ENCODE measurements at places on chromosomes 2 and 18. TPM values are rescaled to one million over a fixed set of nuclear protein-coding genes. Genes with fewer than 3 reads are reported as not detected.

Gene SLC40A1
- total RNA-seq: 117 TPM

Gene FOXD4L1
- total RNA-seq: 0.33 TPM

Gene PRSS56
- total RNA-seq: not detected

Gene ZNF396
- 5.3 TPM for total RNA-seq

DNA sequence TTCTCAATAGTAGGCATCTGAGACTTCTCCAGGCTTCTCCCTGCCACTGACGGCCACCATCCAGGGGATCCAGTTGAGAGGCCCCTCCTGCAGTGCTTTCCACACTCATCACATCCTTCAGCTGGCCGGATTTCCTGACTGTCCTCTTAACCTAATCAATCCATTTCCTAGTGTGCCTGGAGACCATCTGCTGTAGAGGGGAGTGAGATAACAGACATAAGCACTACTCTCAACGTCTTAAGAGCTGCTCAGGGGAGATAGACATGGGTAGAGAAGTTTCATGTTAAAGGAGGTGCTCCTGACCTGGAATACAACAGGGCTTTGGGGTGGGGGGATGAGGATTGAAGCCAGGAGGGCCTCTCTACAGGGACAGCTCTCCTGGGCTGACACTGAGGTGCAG, 14.2 kb downstream of the SPR start:
- no peak overlapping the region for H3K4me3 ChIP-seq
- no peak for DNase-seq
- H3K36me3 ChIP-seq: no peaks in the 10 kb centered on the region
- no peak overlapping the region for H3K27ac ChIP-seq
- no peaks in the 10 kb centered on the region for H3K4me1 ChIP-seq

GRCh38 chr18:10416065-10416464, 38.4 kb upstream of the APCDD1 start:
- no peak overlapping the region for H3K27ac ChIP-seq
- H3K27me3 ChIP-seq: no peaks in the 10 kb centered on the region
- no peak for DNase-seq
- no peaks in the 10 kb centered on the region for H3K36me3 ChIP-seq
- H3K4me3 ChIP-seq: no peak overlapping the region

GRCh38 chr2:95206096-95206495, 1.2 kb upstream of the ZNF892 start:
- H3K27ac ChIP-seq: no peak overlapping the region
- no peaks in the 10 kb centered on the region for H3K27me3 ChIP-seq
- no peaks in the 10 kb centered on the region for H3K4me1 ChIP-seq
- no peak for DNase-seq
- H3K36me3 ChIP-seq: no peaks in the 10 kb centered on the region

DNA sequence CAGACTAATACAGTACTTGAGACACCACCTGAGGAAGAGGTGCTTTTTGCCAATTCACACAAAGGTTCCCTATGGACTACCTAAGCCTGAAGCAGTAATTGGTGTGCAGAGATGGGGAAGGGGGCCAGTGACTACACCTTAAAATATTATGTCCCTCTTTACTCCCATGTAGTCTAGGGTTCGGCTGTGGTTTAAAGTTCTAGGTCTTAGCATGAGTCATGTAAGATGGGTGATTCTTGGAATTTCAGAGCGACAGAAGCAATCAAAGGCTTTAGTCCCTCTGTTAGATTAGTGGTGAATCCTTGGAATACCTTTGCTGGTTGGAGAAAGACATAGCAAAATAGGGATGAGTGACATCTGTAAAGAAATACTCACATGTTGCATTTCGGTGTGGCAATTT, 14.3 kb upstream of the CCDC85A start:
- H3K4me3 ChIP-seq: no peak overlapping the region
- H3K27ac ChIP-seq: peak overlapping the region; percentile 84
- no peaks in the 10 kb centered on the region for H3K36me3 ChIP-seq
- DNase-seq: no peak
- peaks cover 48% of the 10 kb centered on the region for H3K4me1 ChIP-seq
- no peaks in the 10 kb centered on the region for H3K27me3 ChIP-seq

- H3K4me1 ChIP-seq: peaks cover 40% of the 10 kb centered on the region
- DNase-seq: no peak
- H3K4me3 ChIP-seq: no peak overlapping the region
- peak overlapping the region; percentile 90 for H3K27ac ChIP-seq
- no peaks in the 10 kb centered on the region for H3K27me3 ChIP-seq
- H3K36me3 ChIP-seq: no peaks in the 10 kb centered on the region
Observed at GRCh38 chr2:43313642-43314017, 87.2 kb upstream of the ZFP36L2 start.

DNA sequence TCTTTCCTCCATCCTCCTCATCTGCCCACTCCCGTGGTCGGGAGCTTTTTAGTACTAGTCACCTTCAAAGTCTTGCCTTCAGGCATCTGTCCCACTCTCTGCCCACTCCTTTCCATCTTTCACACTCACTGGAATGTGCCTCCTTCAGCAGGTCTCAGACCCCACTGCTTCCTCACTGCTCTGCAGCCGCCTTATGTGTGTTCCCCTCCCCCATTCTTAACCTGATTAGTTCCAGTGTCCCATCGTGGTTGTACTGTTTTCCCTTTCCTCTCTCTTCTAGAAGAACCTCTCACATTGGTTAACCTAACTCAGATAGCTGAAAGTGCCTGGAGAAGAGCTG, 3.0 kb downstream of the ARMC9 start:
- no peak for DNase-seq
- no peaks in the 10 kb centered on the region for H3K27me3 ChIP-seq
- no peak overlapping the region for H3K4me3 ChIP-seq
- no peaks in the 10 kb centered on the region for H3K4me1 ChIP-seq
- H3K27ac ChIP-seq: no peak overlapping the region

- H3K27ac ChIP-seq: no peak overlapping the region
- no peaks in the 10 kb centered on the region for H3K4me1 ChIP-seq
Observed at GRCh38 chr2:154670083-154670482, 28.4 kb upstream of the KCNJ3 start.

GRCh38 chr18:74501386-74501785, 5.2 kb downstream of the CNDP2 start:
- H3K27me3 ChIP-seq: no peaks in the 10 kb centered on the region
- H3K4me3 ChIP-seq: no peak overlapping the region
- peaks cover 41% of the 10 kb centered on the region for H3K36me3 ChIP-seq
- peaks cover 34% of the 10 kb centered on the region for H3K4me1 ChIP-seq
- DNase-seq: no peak
- no peak overlapping the region for H3K27ac ChIP-seq

GRCh38 chr2:211373203-211373602, 816.8 kb downstream of the CPS1 start:
- H3K4me3 ChIP-seq: no peak overlapping the region
- H3K4me1 ChIP-seq: no peaks in the 10 kb centered on the region
- no peak for DNase-seq
- H3K27ac ChIP-seq: no peak overlapping the region
- no peaks in the 10 kb centered on the region for H3K36me3 ChIP-seq
- H3K27me3 ChIP-seq: no peaks in the 10 kb centered on the region

DNA sequence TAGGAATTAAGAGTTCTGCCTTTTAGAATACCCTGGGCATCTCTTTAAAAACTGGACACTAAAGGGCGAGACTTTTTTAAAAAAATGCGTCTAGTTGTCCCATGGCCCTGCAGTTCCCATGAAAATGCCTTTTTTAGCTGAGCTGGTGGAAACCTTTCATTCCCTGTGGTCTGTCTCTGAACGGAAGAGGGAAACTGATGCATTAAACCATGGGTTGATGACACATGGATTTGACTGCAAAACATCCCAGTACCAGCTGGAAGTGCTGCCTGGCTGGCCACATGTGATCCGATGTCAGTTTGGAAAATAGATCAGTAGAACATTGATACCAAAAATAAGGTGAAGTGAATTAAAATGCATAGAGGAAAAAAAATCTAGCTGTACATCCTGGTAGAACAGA, 129.2 kb downstream of the MYO1B start:
- no peak overlapping the region for H3K4me3 ChIP-seq
- H3K27ac ChIP-seq: no peak overlapping the region
- no peaks in the 10 kb centered on the region for H3K36me3 ChIP-seq
- no peaks in the 10 kb centered on the region for H3K27me3 ChIP-seq

- no peak overlapping the region for H3K27ac ChIP-seq
- no peaks in the 10 kb centered on the region for H3K36me3 ChIP-seq
- H3K4me3 ChIP-seq: peak overlapping the region; percentile 1
- H3K4me1 ChIP-seq: peaks cover 18% of the 10 kb centered on the region
Observed at GRCh38 chr2:192195548-192196418, 1.1 kb upstream of the TMEFF2 start.

GRCh38 chr18:7492385-7492784, 74.7 kb upstream of the PTPRM start:
- no peak for DNase-seq
- H3K36me3 ChIP-seq: no peaks in the 10 kb centered on the region
- H3K4me1 ChIP-seq: no peaks in the 10 kb centered on the region
- no peak overlapping the region for H3K4me3 ChIP-seq
- H3K27ac ChIP-seq: no peak overlapping the region

DNA sequence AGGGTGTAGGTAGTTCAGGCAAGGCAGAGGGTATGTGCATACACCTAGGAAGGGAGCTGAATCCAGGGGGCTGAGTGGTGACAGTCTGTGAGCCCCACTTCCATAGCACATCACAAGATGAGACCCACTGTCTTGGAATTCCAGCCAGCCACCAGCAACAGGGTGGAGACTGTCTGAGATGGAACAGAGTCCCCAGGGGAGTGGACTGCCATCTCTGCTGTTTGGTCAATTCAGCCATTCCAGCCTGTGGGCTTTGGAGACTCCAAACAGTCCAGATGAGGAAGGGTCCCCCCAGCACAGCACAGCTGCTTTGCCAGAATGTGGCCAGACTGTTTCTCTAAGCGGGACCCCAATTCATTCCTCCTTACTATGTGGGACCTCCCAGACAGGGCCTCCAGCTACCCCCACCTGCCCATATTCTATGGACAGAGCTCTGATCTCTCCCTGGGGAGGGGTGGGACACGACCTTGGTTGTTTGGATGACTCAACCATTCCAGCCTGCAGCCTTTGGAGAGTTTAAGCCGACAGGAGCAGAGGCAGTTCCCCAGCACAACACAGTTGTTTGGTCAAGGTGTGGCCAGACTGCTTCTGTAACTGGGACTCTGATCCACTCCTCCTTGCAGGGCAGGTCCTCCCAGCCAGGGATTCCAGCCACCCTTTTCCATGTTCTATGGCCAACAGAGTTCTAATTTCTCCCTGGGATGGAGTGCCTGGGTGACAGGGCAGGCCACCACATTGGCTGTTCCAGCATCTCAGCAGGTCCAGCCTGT, 178.0 kb downstream of the RND3 start:
- no peak for DNase-seq
- no peaks in the 10 kb centered on the region for H3K36me3 ChIP-seq
- H3K27me3 ChIP-seq: no peaks in the 10 kb centered on the region
- no peak overlapping the region for H3K4me3 ChIP-seq
- H3K4me1 ChIP-seq: no peaks in the 10 kb centered on the region

GRCh38 chr2:11498543-11499034, 32.6 kb upstream of the E2F6 start:
- no peak overlapping the region for H3K27ac ChIP-seq
- H3K36me3 ChIP-seq: no peaks in the 10 kb centered on the region
- H3K4me3 ChIP-seq: no peak overlapping the region
- no peaks in the 10 kb centered on the region for H3K27me3 ChIP-seq

DNA sequence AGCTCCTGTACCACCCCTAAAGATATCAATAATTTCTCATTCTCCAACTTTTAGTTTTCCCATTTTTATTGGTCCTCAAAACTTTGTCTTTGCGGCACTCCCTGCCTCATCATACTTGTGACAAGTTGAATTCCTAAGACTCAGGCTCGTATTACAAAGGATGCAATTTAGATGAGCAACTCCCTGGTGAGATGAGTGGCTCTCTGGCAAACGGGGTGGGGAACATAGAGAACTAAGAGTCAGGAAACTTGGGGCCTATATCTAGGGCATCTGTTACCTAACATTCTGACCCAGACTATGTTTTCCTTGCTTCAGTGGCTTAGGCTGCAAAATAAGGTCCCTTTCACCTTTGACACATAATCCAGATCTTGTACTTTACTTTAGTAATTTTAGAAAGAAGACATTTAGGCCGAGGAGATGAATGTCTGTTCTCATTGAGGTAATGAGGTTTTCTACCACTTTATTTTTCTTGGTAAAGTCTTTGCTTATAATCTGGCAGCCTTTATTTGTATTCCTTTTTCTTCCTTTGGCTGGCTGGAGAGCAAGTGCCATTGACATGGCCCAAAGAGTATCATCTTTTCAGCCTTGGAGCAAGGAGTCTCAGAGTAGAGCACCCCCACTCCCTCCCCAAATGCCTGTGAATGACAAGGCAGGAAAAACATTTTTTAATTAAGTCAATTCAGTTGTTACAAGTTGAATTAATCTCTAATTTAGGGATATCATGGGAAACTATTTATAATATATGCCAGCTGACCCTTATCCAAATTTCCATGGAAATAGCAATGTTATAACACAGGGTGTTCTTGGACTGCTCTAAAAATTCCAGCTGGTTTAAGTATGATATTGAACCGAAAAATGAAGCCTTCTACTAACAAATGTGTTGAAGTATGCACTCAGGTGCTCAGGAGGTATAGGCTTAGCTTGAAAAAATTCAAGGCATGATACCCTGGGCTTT, 15.2 kb downstream of the TSPYL6 start:
- no peaks in the 10 kb centered on the region for H3K36me3 ChIP-seq
- peak overlapping the region; percentile 69 for H3K27ac ChIP-seq
- H3K4me1 ChIP-seq: peaks cover 19% of the 10 kb centered on the region
- no peak overlapping the region for H3K4me3 ChIP-seq
- DNase-seq: peak; percentile 22
- H3K27me3 ChIP-seq: no peaks in the 10 kb centered on the region

- no peaks in the 10 kb centered on the region for H3K4me1 ChIP-seq
- no peak overlapping the region for H3K27ac ChIP-seq
- DNase-seq: no peak
- H3K36me3 ChIP-seq: no peaks in the 10 kb centered on the region
Observed at GRCh38 chr18:65768120-65768778, 17.4 kb downstream of the CDH7 start.

GRCh38 chr2:223602972-223603371, 811 bp upstream of the SCG2 start:
- H3K36me3 ChIP-seq: no peaks in the 10 kb centered on the region
- H3K4me1 ChIP-seq: no peaks in the 10 kb centered on the region
- no peak for DNase-seq
- no peak overlapping the region for H3K4me3 ChIP-seq
- H3K27ac ChIP-seq: no peak overlapping the region

DNA sequence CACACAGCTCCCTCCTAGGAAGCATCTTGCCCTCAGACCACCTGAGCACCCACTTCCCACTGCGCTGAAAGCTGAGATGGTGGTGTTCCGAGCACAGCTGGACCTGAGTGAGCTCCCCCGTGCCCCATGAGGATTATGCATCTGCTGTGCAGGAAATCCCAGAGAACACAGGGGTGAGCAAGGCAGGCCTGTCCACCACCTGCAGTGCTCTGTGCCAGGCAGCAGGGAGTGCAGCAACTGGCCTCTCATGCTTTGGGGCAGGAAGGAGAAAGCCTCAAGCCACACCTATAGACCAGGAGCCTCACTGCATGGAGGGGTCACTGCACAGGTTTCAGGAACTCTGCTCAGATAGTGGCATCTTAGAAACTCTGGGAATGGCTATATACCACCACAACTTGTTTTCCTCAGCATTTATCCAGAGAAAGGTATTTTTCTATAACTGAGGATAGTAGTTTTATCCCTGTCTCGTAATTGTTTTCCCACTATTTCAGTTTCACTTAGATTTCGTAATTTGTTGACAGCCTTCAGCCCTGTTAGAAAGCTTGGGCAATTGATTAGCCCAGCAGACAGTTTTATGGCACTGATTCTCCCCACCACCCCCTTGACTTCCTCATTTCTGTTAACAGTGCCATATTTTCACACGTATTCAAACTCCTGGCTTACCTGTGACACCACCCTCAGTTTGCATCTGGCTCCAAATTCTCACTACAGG, 144.3 kb upstream of the DAPL1 start:
- peaks cover 10% of the 10 kb centered on the region for H3K4me1 ChIP-seq
- H3K36me3 ChIP-seq: no peaks in the 10 kb centered on the region
- DNase-seq: no peak
- H3K27me3 ChIP-seq: no peaks in the 10 kb centered on the region

Data from thyroid gland (tissue), 4 donors.